ENCODE measurements at places on chromosomes 13 and 19.

DNA sequence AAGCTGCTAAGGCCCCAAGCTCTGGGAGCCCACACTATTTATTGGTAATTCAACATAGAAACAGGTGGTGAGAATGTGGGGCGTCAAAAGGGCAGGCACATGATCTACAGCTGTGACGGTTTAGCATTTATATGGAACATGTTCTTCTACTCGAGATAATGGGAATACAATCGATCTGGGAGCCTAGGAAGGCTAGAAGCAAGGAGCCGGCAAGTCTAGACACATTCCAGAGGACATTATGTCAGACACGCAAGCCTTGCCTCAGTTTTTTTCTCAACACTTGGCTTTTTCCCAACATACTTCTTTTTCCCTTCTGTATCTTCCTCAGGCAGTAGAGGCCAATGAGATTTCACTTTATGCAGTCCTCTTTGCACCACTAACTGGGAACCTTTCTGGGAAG, 315.7 kb upstream of the SLITRK5 start:
- no peak for DNase-seq

- no peak for DNase-seq
These were observed 144.9 kb upstream of the ZNF507 start for GRCh38 chr19:32200312-32201038.

DNA sequence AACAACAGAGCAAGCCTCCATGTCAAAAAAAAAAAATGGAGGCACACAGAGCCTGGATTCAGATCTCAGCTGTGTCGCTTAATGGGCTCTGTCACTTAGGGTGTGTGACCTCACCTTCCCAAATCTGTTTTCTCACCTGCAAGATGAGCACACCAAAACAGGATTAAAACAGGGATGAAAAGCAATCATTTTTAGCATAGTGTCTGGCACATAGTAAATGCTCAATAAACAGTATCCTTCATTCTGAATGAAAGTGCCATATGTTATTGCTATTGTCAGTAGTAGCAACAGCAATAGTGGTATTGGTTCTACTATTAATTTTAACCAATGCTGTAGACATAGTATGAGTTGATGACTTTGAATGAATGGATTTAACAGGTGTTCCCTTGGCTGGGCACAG, 23.3 kb downstream of the SAMD4B start:
- DNase-seq = no peak

GRCh38 chr19:3315676-3315973, 50.8 kb upstream of the NFIC start:
- no peak for DNase-seq

DNA sequence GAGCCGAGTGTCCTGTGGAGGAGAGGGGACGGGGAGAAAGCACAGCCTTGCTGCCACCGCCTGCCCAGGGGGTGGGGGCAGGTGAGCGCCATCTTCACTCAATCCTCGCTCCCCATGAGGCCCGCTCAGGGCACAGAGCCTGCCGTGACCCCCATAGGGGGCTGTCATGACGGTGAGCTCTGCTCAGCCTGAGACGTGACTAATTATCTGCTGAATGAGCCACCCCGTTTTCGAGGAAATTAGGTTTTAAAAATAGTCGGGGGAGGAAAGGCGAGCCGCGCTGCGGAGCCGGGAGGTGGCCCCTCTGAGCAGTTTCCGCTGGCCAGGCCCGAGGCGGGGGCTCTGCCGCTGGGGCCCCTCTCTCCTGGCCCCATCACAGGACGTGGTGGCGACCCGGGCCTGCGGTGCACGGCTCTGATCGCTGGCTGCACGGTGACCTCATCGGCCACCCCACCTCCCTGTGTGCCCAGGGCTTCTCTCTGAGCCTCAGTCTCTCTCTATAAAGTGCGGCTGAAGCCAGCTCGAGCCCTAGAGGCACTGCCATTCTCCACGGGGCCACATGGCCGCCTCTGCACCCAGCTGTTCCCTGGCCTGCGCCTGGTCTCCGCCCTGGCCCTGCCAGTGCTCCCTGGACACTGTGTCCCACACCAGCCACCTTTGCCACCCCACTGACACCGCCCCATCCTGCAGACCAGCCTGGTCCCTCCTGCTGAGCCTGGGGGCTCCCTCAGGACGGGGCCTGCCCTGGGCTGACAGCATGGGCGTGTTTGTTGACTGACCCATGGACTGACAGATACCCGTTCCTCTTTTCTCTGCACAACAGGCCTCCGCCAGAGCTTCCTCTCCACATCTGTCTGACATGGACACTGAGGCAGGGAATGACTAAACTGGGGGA, 28.3 kb downstream of the PIP5K1C start:
- no peak for DNase-seq

GRCh38 chr13:92574499-92574898, 652.1 kb upstream of the GPC6 start:
- no peak for DNase-seq

DNA sequence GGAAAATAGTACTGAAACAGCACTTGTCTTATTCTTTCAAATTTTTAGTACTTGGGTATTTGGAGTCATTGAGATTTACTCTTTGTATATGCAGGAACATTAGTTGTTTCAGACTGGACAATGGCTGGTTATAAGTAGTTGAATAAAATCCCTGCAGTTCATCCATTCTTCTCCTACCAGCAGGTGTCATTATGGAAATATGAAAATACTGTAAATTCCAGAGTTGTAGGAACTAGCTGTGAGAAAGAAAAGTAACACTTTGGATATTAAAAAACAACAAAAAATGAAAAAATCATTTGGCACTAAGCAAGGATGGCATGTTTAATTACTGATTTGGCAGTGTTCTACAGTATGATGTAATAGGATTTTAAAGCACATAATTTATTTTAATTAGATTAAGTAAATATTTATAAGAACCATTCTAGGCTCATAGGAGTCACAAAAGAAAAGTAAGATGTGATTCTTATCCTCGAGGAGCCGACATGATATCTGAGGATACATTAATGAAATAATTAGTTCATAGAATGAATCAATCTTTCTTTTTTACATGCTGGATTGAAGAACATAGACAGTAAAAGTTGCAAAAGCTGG, 155.3 kb downstream of the KCNRG start:
- no peak for DNase-seq

DNA sequence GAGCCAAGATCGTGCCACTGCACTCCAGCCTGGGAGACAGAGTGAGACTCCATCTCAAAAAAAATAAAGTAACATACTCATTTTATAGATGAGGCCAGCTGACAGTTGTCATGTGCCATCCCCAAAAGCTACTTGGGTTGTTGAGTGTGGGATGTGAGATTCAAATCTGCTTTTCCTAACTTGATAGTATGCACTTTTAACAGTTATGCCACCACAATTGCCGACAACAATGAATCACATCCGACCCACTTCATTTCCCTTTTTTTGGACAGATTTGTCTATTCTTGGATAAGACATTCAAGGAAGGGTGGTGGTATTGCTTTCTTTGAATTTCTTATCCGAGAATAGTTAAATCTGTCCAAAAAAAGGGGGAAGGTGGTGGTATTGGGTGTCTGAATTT, 16.3 kb upstream of the DNMT1 start:
- no peak for DNase-seq

DNA sequence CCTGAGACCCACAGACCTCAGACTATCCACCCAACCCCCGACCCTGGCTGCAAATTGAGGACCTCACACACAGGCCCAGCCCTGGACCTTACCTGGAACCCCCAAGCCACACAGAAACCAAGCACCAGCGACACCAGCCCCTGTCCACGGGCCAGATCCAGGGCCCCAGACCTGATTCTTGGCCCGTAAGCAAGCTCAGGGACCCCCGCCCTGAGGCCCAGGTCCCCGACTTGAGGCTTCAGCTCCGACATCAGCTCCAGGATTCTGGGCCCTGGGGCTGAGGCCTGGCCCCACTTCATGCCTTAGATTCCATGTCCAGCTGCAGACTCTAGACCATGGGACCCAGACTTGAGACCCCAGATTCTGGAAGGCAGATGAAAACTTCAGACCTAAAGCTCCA, 6.3 kb downstream of the TTYH1 start:
- no peak for DNase-seq

- DNase-seq = no peak
These were observed 775.3 kb downstream of the UQCRFS1 start for GRCh38 chr19:28437390-28438346.

- peak; percentile 14 for DNase-seq
These were observed 88.4 kb upstream of the ZNF492 start for GRCh38 chr19:22545751-22546150.

DNA sequence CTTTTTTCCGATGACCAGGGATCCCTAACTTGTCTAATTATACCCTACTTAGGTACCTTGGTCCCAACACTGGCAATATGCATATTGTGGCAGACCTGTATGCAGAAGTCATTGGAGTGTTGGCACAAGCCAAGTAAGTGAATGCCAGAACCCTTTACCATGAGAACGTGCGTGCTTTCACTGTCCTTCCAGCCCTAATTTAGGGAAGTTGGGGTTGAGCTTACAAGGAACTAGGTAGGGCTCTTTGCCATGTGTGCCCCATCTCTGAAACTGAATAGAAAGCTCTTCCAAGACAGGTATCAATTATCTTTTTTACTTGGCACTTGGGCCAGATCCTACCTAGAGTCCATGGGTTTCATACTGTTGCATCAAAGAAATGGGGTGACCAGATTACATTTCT, 93.2 kb downstream of the FRY start:
- DNase-seq = no peak

DNA sequence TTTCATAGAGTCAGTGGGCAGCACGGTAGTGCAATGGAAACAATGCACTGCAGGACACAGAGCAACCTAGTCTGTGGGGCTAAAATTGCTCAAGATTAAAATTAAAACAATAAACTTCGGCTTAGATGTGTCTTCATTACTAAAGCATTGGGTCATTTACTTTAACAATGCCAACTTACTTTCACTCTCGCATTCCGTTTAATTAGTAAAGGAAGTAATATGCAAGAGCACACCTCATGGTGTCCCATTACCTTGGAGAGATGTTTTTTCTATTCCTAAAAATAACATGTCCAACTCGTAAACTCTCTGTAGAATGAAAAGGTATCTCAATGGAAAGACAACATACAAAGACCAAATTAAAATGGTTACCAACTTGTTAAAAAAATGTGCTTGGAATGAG, 738.4 kb downstream of the PCDH17 start:
- DNase-seq = no peak

DNA sequence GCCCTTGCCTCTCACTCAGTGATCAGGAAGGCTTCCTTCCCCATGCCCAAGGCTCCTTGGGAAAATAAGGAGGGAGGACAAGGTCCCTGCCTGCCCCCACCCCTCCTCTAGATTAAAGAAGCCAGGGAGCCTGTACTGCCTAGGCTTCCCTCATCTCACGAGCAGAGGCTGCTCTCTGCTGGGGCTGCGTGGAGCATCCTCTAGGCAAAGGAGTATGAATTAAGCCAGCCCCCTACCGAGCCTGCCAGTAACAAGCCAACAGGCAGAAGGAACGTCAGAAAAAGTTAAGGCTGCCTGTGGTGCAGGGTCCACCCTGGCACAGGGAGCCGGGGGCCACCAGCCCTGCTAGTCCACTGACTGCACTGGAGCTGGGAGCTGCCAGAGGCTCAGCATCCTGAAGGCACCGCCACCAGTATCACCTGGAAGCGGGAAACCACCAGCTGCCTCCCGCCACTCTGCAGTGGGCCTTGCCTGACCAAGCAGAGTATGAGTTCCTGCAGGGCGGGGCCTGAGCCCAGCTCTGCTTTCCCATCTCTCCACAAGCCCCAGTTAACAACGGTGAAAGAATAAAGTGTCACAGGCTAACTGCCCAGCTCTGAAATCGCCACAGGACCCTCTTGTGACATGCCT, 6.8 kb downstream of the NAPA start:
- no peak for DNase-seq

GRCh38 chr13:95300625-95301182, 547 bp downstream of the ABCC4 start:
- peak; percentile 15 for DNase-seq

GRCh38 chr13:50914176-50914700, 4.6 kb downstream of the RNASEH2B start:
- DNase-seq = no peak

- DNase-seq = no peak
These were observed 5.5 kb upstream of the ZFP36 start for GRCh38 chr19:39401070-39401548.

Measured in stimulated activated CD4-positive, alpha-beta T cell treated with anti-CD3 and anti-CD28 coated beads, Interleukin-4, amount 100 ng/mL, for 48 hours (primary cell).